ENCODE measurements at places on chromosomes 6 and 20.

DNA sequence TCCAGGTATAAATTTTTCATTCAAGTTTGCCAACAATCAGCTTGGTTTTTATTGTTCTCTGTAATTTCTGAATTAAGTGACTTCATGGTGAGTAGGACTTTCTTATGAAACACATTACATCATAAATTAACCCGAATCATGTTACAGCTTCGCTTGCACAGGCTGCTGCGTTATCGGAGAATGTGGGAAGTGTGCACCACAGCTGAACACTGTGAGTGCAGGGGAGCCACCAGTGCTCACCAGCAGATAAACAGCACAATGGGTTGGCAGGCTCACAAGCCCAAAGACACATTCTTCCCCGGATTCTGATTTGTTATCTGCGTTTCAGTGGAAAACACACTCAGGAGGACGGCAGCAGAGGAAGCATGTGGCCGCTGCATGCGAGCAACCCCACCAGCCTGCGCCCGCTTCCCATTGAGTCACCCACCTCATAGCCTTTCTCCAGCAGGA, 121.1 kb downstream of the GMDS start:
- no peak for DNase-seq

DNA sequence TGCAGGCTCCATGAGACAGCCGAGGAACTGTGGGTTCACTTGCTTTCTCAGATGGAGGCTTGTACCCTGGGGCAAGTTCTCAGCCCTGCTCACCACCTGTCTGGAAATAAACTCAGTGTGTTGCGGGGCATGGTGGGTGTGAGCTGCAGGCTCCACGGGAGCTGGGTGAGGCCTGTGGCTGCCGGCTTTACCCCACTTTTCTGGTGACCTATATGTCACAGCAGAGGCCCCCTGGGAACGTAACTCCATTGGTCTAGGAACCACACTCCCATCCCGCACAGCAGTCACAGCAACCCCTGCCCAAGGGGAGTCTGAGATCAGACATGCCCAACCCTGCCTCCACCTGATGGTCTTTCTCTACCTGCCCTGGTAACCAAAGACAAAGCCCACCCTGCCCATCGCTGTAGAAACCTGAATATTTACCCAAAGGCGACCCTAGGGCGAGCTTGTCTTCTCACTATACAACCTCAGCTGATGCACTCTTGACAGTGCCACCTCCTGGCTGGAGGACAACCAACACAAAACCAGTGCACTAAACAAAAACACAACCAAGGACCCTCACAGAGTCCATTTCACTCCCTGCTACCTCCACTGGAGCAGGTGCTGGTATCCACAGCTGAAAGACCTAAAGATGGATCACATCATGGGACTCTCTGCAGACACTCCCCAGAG, 174.3 kb downstream of the PDE10A start:
- DNase-seq = no peak

GRCh38 chr6:96761794-96762193, 75.5 kb downstream of the GPR63 start:
- DNase-seq = no peak

- DNase-seq = no peak
Measured at GRCh38 chr6:3542032-3542640, 85.3 kb upstream of the SLC22A23 start.

GRCh38 chr6:44942201-44942600, 385.9 kb upstream of the RUNX2 start:
- no peak for DNase-seq

DNA sequence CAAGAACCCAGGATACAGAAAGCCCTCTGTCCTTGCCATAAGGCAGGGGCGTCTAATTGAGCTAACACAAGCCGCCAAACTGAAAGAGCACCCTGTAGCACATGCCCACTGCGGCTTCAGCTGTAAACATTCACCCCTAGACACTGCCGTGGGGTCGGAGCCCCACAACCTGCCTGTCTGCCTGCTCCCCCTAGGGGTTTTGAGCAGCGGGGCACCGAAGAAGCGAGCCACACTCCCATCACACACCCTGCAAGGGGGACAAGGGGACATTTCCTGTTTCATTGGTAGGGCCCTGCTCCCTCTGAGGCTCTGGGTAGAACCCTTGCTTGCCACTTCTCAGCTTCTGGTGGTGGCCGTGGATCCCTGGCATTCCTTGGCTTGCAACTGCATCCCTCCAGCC, 45.2 kb upstream of the BCLAF1 start:
- DNase-seq = no peak

GRCh38 chr6:74597840-74598239, 608.0 kb downstream of the COL12A1 start:
- DNase-seq = no peak

- no peak for DNase-seq
Measured at GRCh38 chr6:129969064-129969463, 49.3 kb upstream of the L3MBTL3 start.

- DNase-seq = no peak
Measured at GRCh38 chr6:169939554-169940164, 188.2 kb downstream of the ERMARD start.

DNA sequence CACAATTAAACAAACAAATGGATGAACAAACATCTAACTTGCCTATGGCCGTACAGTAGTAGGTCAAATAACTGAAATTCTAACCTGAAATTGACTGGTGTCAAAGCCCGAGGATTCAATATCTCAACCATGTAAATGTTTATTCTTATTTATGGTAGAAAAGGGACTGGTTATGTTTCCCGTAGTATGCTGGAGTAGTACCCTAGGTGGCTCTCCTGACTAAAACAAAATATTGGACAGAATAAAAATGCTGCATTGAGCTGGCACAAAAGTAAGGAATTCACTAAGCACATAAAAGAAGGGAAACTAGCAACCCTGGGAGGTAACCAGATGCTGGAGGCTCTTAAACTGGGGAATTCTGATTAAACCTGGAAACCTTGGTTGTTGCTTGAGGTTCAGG, 117.1 kb upstream of the PREP start:
- no peak for DNase-seq

DNA sequence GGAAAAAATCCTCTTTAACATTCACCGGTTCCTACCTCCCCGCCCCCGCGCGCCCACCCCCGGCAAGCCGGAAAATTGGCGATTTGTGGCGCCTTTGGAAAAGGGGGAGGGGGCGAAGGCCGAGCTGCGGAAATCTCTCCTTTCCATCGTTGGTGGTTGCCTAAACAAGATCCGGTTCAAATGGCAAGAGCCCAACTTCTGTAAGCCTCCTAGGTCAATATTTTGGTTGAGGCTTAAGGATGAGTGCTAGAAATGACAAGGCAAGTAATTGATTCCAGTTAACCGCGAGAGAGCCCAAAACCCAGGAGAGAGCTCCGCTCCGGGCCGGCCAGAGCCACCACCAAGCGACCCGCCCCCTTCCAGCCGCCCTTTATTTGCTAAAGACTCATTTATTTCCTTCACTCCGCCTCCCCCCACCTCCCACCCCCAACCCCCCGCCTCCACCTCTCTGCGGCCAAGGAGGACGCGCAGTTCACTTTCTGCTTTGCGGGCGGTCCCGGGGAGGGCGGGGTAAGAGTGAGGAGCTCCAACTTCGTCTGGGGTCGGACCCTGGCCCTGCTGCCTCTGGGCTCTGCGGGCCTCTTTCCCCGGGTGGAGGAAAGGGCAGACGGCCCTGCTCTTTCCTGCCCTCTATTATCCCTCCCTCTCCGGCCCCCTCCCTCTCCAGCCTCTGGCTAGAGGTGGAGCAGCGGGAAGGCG, 838 bp upstream of the NKX2-2 start:
- DNase-seq = no peak

- DNase-seq = no peak
Measured at GRCh38 chr6:5282191-5282623, 20.9 kb downstream of the FARS2 start.

DNA sequence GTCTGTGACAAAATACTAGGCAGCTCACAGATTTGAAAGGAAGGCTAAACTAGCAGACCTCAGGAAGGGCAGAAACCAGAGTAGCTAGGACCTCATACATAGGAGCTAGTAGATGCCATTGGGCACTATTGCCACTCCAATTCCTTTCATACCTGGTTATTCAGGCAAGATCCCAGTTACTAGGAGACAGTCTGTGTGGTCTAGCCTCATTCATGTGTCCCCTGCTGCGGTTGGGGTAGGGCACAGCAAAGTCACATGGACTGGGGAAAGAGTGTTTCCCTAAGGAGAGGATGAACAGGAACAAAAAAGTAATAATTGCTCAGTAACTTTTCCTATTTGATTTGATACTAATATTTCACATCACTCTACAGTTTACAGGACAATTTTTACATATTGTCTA, 204.6 kb upstream of the HEY2 start:
- DNase-seq = no peak

- DNase-seq = no peak
Measured at GRCh38 chr6:21942897-21943296, 349.3 kb downstream of the SOX4 start.

DNA sequence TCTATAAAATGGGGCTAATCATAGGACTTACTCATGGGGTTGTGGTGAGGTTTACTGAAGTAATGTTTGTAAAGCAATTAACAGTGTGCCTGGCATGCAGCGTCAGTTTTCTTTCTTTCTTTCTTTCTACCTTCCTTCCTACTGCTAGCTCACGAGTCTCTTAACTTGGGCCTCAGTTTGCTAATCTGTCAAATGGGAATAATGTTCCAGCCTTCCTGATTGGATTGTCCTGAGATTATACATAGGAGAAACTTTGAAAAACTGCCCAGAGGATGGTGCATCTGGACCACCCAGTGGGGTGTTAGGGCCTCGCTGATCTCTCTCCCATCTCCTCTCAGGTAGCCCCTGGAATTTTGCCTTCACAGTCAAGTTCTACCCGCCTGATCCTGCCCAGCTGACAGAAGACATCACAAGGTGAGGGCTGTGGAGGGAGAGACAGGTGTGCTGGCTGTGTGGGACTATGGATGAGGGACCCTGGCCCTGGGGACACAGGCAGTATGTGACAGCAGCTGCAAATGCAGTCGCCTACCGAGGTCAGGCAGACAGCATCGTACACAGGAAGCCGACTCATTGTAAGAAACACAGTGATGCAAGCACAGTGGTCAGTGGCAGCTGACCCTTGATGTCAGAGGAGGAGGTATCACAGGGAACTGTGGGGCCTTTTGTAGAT, 27.5 kb downstream of the EPB41L1 start:
- no peak for DNase-seq

DNA sequence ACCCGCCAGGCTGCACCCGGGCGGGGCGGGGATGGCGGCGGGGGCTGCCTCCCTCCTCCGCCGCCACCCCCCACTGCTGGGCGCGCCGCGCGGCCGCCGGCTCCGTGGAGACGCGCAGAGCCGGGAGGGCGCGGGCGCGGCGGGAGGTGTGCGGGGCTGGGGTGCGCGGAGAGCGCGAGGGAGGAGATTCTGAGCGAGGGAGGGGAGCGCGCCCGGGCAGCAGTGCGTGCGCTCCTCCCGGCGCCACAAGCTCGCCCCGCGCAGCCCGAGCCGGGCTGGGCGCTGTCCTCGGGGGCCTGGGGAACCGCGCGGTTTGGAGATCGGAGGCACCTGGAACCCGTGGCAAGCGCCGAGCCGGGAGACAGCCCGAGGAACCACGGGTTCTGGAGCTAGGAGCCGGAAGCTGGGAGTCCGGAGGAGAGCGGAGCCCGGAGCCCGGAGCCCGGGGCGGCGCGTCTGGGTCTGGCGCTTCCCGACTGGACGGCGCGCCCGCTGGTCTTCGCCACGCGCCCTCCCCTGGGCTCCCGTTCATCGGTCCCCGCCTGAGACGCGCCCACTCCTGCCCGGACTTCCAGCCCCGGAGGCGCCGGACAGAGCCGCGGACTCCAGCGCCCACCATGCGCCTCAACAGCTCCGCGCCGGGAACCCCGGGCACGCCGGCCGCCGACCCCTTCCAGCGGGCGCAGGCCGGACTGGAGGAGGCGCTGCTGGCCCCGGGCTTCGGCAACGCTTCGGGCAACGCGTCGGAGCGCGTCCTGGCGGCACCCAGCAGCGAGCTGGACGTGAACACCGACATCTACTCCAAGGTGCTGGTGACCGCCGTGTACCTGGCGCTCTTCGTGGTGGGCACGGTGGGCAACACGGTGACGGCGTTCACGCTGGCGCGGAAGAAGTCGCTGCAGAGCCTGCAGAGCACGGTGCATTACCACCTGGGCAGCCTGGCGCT, at the start of gene NTSR1:
Gene NTSR1, plus strand, starts transcription at position 246 of the 946 bp plus-strand sequence. Its CDS starts 372 bp downstream, at position 618.
- DNase-seq = no peak

DNA sequence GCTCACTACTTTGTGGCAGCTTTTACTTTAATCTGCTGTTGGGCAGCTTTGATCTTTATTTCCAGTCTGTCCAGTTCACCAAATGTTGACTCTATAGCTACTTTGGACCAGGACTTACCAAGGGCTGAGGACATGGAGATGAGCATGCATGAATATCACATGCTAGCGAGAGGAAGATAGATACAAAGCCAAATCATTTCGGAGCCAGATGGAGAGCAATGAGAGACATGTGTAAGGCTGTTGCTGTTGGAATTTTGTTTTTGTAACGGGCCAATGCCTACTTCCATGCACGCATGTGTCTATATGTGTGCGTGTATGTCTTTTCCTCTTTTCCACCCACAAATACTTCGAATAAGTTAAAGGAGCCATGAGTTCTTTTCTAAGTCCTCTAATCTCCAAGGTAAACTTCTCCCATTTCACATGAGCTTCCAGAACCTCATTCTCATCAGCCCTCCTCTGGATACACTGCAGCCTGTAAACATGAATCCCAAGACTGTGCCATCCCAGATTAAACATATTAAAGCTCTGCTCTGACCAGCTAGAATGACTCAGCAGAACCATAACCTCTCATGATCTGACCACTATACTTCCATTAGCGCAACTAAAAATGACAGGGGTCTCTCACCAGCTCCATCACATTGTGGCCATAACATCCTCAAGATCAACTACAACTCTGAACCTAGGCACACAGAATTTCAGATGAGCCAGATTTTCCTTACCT, 160.7 kb downstream of the LRFN2 start:
- DNase-seq = no peak

DNA sequence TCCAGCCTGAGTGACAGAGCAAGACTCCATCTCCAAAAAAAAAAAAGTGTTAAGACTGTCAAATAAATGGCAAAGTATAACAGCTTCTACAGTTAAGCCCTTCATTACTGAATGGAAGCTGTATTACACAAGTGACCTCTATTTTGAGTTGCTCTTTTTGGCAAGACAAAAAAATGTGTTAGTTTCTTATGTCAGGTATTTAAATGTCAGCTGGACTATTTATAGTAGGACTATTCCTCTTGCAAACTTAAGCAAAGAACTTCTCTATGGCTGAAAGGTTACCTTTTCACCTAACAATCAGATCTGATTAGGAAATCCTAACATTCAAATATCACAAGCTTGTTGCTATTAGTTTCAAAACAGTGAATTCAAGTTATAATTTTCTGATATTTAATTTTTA, 12.4 kb downstream of the UBE2V1 start:
- no peak for DNase-seq

GRCh38 chr6:2594868-2595267, 155.9 kb downstream of the MYLK4 start:
- no peak for DNase-seq

DNA sequence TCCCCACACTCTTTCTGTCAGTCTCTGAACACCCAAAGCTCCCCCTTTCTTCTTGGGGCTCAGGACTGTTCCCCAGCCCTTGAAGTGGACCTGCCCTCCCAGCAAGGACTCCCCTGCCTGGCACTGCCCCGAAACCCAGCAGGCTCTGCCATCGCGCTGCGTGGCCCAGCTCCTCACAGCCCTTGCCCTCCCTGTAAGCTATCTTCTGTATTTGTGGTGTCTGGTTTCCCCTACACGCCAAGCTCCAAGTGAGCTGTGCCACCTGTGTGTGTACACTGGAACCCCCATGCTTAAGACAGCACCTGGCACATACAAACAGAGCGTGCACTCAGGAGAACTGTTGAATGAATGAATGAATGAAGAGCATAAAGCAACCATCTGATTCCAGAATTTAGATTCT, 57.7 kb downstream of the TMEM242 start:
- DNase-seq = no peak

- no peak for DNase-seq
Measured at GRCh38 chr6:156933201-156934068, 156.3 kb downstream of the ARID1B start.

All from activated T-helper 1 cell treated with anti-CD3 and anti-CD28 coated beads, Interleukin-12 subunit alpha, Interleukin-12 subunit beta, Interleukin-2, Interleukin-4 antibody, amounts not matched to agents 30 ng/mL and 10 ng/mL and 1 ng/mL, durations not matched to agents 14 hours and 24 hours and 36 hours (primary cell).